Activated CD4-positive, alpha-beta T cell treated with anti-CD3 and anti-CD28 coated beads, Interleukin-2, amount 50 U/mL, for 4 hours (primary cell): ENCODE measurements at places on chromosomes 6 and 20.

DNA sequence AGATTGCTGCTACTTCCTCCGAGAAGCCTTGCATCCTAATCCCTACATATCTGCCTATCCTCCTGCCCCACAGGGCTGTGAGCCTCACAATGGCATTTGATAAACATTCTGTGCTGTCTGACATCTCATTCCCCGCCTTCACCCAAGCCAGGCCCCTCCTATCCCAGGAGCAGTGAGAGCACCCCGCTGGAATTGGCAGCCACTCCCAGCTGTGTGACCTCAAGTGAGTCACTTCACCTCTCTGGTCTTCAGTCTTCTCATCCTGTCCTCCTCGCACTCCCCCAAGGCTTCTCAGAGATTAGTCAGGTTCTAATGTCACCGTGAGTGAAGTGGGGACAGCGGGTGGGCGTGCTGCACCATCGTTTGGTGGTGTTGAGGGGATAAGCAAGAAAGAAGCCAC is 81.7 kb downstream of the CDH22 start:
- no peak for DNase-seq

DNA sequence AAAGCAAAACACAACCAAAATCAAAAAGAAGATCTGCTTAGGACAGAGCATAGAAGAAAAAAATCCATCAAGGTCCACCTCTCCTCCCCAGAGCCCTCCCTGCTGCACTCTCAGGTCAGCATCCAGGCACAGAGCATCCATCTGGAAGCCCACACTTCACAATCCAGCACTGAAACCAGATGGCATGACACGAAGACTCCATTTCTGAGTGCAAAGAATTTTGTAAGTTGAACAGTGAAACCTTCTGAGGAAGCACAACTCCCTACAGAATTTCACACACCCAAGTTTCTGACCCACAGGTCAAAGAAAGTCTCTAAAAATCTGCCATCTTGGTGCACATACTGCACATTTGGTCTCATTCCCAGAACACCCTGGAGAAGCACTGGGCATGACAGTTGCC is 128.8 kb upstream of the STXBP5 start:
- DNase-seq, result no peak

DNA sequence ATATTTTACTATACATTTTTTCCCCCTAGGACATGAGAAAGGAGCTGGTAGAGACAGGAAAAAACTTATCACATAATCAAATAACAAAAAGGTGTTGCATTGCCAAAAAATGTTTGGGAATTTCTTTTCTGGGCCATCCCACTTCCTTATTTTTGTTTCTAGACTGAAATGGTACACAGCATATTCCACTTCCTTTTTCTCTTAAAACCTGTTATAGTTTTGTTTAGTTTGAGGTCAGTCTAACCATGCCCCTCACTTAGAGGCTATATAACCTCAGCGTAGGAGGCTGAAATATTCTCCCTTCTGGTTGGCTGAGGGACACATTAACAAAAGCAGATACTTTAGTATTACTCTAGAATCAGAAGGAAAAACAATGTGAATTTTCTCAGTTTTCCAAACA is 323.9 kb downstream of the GJA1 start:
- DNase-seq, result no peak

- DNase-seq, result no peak
Measured at GRCh38 chr6:134172020-134172705, 119.7 kb upstream of the SLC2A12 start.

DNA sequence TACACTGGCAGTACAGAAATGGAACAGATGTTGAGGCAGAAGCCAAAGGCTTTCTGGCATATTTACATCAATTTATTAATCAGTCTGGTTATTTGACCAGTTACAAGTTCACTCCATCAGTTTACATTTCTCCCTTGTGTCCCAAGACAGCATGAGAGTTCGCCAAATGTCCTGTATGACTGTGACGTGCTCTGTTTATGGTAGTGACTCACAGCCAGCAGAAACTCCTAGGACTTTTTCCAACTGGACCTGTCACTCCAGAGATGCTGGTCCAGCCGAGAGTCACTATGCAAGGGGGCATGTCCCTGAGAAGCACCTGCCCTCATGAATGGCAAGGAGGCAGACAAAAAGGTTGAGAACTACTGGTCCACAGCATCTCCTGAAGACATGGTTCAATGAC is 160.0 kb downstream of the LRFN2 start:
- no peak for DNase-seq

DNA sequence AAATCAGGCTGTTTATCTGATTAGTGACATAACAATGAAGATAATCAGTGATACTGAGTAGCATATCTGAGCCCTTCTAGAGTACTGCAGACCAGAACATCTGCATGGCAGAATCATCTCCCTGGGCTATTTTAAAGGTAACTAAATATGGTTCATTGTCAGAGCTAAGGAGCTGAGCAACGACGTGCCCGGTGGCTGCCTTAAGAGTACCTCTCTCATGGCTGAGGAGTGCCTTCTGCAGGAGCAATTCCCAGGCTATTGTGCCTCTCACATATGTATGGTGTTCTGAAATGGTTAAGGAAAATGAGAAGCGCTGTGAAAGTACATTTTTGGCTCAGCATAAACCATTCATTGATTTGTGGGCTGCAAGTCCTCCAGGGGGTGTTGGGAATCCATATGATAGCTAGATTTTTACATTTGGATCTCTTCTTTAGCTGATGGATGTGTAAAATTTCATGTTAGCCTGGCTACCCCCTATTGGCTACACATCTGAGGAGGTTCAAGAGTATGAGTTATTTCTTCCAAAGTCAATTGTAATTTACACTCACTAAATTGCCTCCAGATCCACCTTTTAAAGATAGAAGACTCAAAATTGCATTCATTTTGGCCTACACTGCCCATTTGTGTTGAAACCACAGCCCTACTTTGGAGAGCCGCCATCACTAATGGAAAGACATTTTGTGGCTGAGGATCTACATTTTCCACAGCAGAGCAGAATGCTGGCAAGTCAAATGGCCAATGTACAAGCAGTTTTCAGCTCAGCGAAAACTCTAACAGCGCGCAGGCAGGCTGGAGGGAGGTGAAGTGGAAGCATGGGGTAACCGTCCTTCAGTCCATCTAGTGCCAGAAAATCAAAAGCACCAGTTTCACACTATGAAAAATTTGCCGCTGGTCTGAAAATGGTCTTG is 198.0 kb downstream of the SIM1 start:
- no peak for DNase-seq

DNA sequence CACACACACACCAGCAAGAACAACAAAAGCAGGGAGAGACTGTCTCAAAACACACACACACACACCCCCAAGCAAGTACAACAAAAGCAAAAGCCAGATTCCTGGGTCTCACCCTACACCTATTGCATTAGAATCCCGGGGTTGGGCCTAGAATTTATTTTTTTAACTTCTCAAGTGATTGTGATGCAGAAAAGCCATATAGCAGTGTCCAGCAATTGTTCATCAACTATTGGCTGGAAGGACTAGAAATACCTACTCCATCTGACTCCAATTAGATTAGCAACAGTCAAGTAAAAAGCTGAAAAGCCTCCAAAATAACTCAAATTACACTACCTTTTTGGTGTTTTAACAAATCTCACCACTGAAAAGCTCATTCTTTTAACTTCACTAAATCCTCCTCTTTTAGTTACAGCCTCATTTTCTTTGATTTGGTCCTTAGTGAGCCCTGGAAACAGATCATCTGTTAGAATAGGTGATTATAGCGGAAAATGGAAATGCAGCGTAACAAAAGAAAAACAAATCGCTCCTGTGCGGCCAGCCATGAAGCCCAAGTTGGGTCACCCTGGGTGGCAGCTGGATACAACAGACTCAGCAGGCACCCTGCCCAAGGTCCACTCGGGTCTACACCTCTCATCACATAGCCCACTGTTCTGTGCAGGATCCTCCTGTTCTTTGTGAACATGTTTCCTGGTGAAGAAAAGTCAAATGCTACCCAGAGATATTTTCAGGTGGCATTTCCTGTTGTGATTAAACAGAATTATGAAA is 38.7 kb downstream of the STAU1 start:
- no peak for DNase-seq

- no peak for DNase-seq
Measured at GRCh38 chr6:162198076-162198475, 529.5 kb downstream of the PRKN start.

GRCh38 chr20:43558412-43559146 is at the start of gene SGK2:
Gene SGK2 (plus strand): TSS chr20:43559027. CDS start chr20:43566496, 7,469 bp downstream.
- DNase-seq, result no peak

DNA sequence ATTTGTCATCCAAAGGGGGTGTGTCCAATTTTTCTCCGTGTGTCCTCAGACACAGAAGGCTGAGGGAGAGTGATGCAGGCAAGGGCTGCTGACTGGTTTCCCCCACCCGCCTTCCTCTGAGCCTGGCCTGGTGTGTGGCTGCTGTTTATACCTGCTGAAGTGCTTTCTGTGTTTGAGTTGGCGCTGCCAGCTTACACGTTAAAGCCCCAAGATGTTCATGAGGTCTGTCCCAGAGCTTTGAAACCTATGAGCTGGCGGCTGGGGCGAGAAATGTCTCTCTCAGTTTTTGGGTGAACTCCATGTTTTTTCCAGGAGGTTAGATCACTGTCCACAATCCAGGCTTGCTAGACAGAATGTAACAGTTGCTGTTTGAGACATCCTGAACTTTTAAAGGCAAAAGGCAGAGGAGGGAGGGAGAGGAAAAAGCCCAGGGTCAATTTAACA is 69.0 kb upstream of the CCN2 start:
- DNase-seq, result no peak

DNA sequence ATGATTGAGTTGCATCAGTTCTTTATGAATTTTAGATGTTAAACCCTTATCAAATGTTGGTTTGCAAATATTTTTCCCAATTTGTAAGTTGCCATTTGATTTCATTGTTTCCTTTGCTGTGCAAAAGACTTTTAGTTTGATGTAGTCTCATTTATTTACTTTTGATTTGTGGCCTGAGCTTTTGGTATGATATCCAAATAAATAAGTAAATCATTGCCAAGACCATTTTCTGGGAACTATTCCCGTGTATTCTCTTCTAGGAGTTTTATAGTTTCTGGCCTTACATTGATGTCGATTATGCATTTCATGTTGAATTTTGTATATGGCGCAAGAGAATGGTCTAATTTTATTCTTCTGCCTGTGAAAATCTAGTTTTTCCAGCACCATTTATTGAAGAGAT is 13.4 kb downstream of the AIG1 start:
- no peak for DNase-seq

GRCh38 chr20:6388671-6389197 is 265.9 kb upstream of the FERMT1 start:
- DNase-seq, result no peak

DNA sequence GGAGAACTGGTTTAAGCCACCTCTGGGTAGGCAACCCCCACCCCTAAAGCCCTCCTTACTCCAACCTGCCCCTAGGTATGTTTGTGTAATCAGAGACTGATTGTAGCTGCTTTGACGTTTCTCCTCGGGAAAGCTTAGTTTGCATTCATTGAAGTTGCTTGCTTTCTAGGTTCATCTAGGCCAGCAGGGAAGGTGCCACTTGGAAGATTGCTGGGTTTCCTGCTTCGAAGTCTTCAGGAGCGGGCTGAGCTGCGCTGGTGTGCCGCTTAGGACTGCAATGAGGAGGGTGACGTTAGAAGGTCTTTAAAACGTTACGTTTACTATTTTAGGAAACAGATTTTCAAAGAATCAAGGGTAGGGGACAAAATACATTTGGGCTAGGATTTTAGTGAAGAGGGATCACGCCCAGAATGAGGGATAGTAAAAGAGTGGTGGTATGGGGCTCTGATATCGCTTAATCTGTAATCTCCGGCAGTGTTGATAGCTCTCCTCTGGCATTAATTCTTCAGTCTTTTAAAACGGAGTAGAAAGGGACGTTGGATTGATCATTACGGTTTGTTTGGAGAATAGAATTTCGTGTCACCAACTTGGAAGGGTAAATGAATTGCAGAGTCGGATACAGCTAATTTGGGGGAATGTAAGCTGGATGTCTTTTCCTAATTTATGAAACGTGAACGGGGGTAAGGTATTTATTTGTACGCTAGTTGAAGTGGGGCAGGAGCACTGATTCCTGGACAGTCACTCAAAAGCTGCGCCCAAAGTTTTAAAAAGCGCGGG is 92.6 kb upstream of the PRDM1 start:
- DNase-seq, result no peak

DNA sequence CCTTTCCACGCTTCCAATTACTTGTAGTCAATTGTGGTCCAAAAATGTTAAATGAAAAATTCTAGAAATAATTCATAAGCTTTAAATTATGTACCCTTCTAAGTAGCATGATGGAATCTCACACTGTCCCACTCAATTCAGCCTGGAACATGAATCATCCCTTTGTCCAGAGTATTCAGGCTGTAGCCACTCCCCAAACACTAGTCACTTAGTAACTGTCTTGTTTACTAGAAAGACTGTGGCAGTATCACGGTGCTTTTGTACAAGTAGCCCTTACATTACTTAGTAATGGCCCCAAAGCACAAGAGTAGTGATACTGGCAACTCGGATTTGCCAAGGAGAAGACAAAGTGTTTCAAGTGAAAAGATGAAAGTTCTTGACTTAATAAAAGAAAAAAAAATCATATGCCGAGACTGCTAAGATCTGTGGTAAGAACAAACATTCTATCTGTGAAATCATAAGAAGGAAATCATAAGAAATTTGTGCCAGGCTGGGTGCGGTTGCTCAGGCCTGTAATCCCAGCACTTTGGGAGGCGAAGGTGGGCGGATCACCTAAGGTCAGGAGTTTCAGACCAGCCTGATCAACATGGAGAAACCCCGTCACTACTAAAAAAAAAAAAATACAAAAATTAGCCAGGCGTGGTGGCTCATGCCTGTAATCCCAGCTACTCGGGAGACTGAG is 168.5 kb upstream of the SIM1 start:
- DNase-seq, result no peak

DNA sequence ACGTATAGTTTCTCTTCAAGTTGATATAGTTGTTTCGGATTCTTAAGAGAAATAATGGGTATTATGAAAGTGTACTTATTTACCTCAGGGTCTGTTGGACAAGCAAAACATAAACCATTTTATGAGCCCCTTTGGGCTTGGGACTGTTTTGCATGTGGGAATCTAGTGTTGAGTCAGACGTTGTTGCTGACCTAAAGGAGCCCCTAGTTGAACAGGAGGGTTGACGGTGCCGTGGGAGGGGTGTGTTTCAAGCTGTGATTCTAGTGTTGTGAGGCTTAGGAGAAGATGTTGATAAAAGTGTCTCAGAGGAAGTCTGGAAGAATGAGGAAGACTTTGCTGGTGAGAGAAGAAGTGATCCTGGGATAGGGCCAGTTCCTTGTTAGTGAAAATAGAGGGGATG is 140.0 kb downstream of the ARID1B start:
- DNase-seq, result no peak

GRCh38 chr6:17193106-17193775 is 87.9 kb upstream of the RBM24 start:
- no peak for DNase-seq

- DNase-seq, result no peak
Measured at GRCh38 chr6:15329197-15329671, 83.4 kb downstream of the JARID2 start.

GRCh38 chr6:168864541-168865460 is 388.8 kb downstream of the THBS2 start:
- DNase-seq, result no peak

GRCh38 chr6:79631693-79632172 is 604 bp downstream of the SH3BGRL2 start:
- DNase-seq, result no peak

DNA sequence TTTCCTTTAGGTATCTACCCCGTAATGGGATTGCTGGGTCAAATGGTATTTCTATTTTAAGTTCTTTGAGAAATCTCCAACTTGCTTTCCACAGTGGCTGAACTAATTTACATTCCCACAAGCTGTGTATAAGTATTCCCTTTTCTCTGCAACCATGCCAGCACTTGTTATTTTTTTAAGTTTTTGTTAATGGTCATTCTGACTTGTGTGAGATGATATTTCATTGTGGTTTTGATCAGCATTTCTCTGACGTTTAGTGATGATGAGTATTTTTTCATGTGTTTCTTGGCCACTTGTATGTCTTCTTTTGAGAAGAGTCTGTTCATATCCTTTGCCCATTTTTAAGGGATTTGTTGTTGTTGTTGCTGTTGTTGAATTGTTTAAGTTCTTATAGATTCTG is 871.1 kb downstream of the KIF16B start:
- no peak for DNase-seq
